ENCODE measurements at places on chromosomes 13 and 19. TPM values are rescaled to one million over a fixed set of nuclear protein-coding genes. Genes with fewer than 3 reads are reported as not detected.

MYPOP gene
- polyA plus RNA-seq: 3.5 TPM

FGF22 gene
- polyA plus RNA-seq: 0.86 TPM

CGB3 gene
- polyA plus RNA-seq: not detected

MBD3L2 gene
- polyA plus RNA-seq: not detected

ZNF667 gene
- 1.9 TPM for polyA plus RNA-seq

DCT gene
- 0.02 TPM for polyA plus RNA-seq

ZNF625 gene
- polyA plus RNA-seq: 0.75 TPM

ADAT3 gene
- polyA plus RNA-seq: 6.4 TPM

RTBDN gene
- not detected for polyA plus RNA-seq

GRIN2D gene
- 0.08 TPM for polyA plus RNA-seq

ZNF431 gene
- polyA plus RNA-seq: 16.8 TPM

PGLYRP1 gene
- not detected for polyA plus RNA-seq

CASP14 gene
- 0.22 TPM for polyA plus RNA-seq

DAND5 gene
- polyA plus RNA-seq: not detected

LIPE gene
- polyA plus RNA-seq: 9.2 TPM

TEX101 gene
- 0.96 TPM for polyA plus RNA-seq

CCDC169 gene
- 0.22 TPM for polyA plus RNA-seq

ZNF730 gene
- polyA plus RNA-seq: 0.10 TPM

APOC1 gene
- 2.2 TPM for polyA plus RNA-seq

GPC6 gene
- polyA plus RNA-seq: 0.16 TPM

NLRP5 gene
- polyA plus RNA-seq: not detected

SLC15A1 gene
- 2.2 TPM for polyA plus RNA-seq

RPS5 gene
- 725 TPM for polyA plus RNA-seq
